ENCODE measurements at places on chromosomes 5 and 9.

GRCh38 chr9:35026671-35027070 lies 37.1 kb downstream of the DNAJB5 start:
- no peak for DNase-seq

DNA sequence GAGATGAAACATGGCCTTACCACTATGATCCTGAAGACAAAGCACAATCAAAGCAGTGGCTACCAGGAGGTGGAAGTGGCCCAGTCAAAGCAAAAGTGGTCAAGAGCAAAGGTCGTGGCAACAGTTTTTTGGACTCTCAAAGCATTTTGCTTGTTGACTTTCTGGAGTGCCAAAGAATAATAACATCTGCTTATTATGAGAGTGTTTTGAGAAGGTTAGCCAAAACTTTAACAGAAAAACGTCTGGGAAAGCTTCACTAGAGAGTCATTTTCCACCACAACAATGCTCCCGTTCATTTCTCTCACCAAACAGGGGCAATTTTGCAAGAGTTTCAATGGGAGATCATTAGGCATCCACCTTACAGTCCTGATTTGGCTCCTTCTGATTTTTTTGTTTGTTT lies 33.6 kb upstream of the MAMDC2 start:
- no peak for DNase-seq

GRCh38 chr9:12141422-12141821 lies 551.8 kb upstream of the TYRP1 start:
- DNase-seq, result no peak

- DNase-seq, result no peak
Measured at GRCh38 chr9:105357937-105358336, 89.9 kb upstream of the FSD1L start.

GRCh38 chr9:89926691-89927220 lies 321.9 kb downstream of the GADD45G start:
- DNase-seq, result no peak

DNA sequence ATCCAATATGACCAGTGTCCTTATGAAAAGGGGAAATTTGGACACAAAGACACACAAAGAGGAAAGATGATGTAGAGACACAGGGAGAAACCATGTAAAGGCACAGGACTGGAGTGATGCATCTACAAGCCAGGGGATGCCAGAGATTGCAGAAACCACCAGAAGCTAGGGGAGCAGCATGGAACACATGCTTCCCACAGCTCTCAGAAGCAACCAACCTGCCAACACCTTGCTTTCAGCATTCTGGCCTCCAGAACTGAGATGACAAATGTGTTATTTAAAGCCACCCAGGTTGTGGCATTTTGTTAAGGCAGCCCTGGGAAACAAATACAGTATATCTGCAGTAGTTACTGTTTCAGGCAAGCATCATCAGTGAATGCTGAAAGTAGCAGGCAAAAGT lies 23.2 kb downstream of the DAP start:
- DNase-seq, result no peak

GRCh38 chr5:157354800-157355199 lies 88.9 kb downstream of the CYFIP2 start:
- no peak for DNase-seq

GRCh38 chr9:88237991-88238571 lies 99.8 kb upstream of the SPATA31C2 start:
- DNase-seq, result peak; percentile 9

GRCh38 chr9:134217431-134218210 lies 53.3 kb upstream of the RNU6ATAC start:
- no peak for DNase-seq

DNA sequence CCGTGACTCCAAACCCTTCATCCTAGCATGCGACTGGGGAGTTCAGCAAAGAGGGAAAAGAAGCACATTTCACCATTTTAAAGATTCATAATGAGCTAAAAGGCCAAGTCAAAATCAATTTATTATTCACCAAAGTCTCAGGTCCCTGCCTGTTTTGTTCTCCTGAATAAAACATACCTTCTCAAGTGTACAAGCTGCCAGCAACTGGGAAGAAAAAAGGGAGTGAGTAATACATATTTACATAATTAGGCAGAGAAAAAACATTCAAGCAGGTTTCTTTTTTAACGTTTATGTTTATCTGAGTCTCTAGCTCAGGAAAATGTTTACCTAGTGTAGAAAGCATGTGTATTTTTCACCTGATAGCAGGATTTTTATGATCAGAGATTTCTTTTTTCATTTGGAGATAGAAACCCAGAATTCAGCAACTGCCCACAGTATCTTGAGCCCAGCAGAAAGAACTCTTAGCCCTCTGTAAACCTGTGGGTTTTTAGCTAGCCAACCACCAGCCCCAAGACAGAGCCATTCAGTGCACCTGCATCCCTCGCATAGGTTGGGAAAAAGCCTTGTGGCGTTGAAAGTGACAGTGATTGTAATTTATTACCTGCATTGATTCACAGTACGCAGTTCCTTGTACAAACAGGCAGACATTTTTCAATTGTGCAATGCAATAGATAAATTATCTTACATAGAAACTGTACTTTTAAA lies 117.9 kb upstream of the GRIA1 start:
- DNase-seq, result no peak

GRCh38 chr5:154757814-154758406 lies 2.7 kb downstream of the LARP1 start:
- DNase-seq, result peak; percentile 51

- DNase-seq, result no peak
Measured at GRCh38 chr5:79535477-79536192, 21.7 kb upstream of the HOMER1 start.

GRCh38 chr5:159496773-159497172 lies 166.5 kb upstream of the IL12B start:
- DNase-seq, result no peak

DNA sequence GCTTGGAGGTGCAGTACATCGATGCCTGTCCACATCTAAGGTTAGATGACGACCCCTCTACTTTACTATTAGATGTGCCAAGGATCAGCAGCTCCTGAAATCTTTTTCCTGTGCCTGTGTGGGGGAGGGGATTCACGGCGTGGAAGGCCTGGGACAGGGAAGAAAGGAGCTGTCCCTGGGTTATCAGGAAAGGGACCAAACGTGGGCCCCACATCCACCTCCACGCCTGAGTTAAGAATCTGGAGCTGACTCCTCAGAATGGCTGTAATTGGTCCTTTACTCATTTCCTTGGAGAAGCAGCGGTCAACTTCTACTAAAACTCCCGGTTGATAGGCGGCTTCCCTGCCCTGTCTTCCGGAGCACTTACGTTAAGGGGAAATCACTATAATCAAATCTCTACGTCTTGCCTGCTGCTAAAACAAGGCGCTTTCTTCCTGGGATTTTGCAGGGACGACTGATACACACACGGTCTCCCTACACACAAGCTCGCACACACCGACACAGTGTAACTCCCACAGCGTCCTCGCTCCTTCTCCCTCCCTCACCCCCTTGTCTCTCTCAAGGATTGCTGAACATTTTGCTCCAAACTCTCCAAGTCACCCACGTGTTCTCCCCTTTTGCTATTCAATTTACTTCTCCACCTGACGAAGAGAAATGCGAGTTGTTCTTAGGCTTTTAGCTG lies 1.4 kb downstream of the PDE4D start:
- no peak for DNase-seq

- no peak for DNase-seq
Measured at GRCh38 chr5:78701795-78702410, 53.3 kb upstream of the LHFPL2 start.

DNA sequence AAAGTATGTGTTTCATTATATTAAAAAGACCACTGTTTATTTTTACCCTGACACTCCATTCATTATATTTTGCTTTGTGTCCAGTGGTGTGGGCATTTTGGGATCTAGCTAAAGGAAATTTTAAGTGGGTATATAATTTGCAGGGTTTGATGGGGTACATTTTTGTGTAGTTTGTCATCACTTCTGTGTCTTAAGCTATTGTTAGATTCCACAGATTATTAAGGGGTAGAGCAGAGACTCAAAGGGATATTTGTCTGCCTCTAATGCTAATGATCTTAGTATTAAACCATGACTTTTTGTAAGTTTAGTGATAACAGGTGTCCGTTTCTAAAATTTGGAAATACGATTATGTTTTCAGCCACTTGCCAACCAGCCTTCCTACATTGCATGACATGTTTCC lies 731.6 kb downstream of the BRINP1 start:
- no peak for DNase-seq

DNA sequence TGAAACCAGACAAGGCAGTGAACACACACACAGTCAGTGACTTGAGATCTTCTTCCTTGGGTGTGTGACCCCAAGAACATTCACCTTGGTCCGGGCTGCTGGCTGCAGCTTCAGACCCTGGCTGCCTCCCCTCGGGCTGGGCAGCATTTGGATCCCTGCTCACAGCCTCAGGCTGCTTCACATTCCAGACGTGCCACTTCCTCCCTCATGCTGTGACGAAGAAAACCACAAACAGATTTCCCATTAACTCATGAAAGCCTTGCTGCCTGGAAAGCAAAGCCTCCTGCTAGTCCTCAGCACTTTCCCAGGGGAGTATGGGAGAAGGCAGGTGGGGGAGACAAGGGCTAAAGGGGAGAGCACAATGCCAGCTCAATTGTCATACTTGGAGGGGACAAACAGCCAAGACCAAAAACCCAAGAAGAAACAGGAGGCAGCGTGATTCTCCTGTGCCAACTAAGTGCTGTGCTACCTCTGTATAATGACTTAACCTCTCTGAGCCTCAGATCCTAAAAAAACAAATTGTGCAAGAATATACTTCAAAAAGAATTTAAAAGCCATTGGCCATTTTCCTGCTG lies 594.6 kb upstream of the BRINP1 start:
- no peak for DNase-seq

- DNase-seq, result no peak
Measured at GRCh38 chr9:98708933-98709911, at the start of gene GABBR2. Gene GABBR2 (minus strand): TSS chr9:98708935. CDS start chr9:98708737, 198 bp downstream.

- no peak for DNase-seq
Measured at GRCh38 chr9:70054521-70054920, 10.9 kb downstream of the MAMDC2 start.

DNA sequence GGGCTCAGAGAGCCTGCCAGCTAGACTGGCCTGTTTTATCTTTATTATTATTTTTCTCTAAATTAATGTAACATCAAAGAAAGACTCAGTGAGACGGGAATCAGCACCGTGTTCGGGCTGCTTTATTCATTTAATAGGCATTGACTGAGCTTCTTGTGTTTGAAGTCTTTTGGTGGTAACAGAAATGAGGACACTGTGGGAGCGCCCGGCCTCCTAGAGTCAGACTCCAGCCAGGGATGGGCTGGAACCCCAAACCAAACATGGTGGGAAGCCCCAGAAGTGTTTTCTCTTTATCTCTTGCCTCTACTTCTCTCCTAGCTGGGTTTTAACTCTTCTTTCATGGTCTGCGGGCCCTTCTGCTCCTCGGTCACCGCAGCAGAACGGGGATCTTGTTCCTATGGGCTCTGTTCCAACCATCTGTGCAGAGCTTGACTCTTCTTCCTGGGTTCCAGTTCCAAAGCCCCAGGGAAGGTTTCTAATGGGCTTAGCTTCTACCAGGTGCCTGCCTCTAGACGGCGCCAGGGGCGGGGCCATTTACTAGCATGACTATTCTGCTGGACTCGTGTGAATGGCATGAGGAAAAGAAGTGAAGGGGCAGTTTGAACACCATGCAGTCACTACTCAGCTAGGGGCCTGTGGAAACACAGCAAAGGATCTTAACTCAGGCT lies 123.8 kb downstream of the FGF18 start:
- DNase-seq, result no peak

DNA sequence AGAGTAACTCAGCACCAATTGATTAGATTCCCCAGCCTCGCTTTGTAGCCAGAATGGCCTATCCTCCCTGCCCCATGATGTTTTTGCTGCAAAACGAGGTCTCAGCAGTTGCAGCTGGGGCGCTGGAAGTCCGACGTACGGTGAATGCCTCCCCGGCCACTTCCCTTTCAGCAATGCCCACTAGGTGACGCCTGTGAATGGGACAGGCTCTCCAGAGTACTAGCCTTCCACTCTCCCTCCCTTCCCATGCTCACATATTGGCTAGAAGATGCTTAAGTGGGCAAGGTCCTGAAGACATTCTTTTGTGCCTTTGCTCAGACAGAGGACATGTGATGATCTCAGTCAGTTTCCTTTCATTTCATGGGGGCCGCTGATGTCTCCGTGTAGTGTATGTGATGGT lies 50.8 kb downstream of the DMRT2 start:
- no peak for DNase-seq

DNA sequence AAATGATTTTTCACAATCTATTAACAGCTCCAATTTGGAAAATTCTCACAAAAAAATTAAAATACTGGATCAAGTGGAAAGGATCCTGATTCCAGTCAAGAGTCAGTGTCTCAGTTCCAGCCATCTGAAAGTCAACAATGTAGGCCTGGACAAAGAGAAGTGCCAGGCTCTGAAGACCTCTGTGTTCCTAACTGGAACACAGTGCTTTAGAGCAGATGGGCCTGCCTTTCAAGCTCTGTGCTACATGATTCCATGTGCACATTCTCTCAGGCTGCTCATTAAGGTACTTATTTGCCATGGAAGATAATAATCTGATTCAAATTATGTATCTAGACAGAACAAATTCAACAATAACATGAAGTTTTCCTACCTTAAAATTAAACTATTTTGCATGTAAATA lies 30.2 kb upstream of the ALDH1A1 start:
- DNase-seq, result no peak

GRCh38 chr5:107542831-107543231 lies 127.9 kb downstream of the EFNA5 start:
- no peak for DNase-seq

GRCh38 chr9:99808454-99808853 lies 13.2 kb upstream of the NR4A3 start:
- DNase-seq, result no peak

DNA sequence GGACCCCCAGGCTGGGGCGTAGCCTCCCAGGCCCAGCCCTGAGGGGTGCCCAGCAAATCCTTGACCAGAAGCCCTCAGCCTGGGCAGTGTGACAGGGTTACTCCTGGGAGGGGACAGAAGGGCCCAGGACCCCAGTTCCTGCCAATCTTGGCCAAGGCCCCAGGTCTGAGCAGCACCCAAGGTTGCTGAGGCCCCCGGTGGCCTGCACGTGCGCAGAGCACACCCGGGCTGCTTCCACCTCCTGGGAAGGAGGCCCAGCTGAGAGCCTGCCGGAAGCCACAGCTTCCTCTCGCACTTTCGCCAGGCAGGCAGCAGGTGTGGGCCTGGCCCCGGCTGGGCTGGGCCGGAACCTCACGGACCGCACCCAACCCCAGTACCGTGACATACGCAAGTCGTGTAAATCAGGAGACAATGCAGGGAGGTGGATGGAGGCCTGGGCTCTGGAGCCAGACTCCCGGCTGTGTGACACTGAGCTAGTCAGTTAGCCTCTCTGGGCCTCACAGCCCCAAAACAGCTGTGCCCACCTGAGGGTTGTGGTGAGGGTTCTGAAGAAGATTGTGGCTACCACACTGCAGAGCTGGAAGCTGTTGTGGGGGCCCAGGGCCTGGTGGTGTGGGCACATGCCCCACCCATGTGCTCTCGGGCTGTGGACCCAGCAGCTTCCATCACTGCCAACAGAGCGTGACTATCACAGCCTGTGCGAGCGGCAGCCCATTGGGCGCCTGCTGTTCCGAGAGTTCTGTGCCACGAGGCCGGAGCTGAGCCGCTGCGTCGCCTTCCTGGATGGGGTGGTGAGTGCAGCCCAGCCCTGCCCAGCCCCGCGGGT lies 5.1 kb downstream of the GRK6 start:
- DNase-seq, result peak; percentile 84

GRCh38 chr5:177309351-177310191 lies 2.1 kb downstream of the MXD3 start:
- DNase-seq, result peak; percentile 80

- DNase-seq, result no peak
Measured at GRCh38 chr9:37329576-37329975, 92.9 kb upstream of the GRHPR start.
